ENCODE measurements at places on chromosomes 6 and 20.
A peak's percentile ranks its signal among the peaks of the same experiment; 100 is the strongest.

DNA sequence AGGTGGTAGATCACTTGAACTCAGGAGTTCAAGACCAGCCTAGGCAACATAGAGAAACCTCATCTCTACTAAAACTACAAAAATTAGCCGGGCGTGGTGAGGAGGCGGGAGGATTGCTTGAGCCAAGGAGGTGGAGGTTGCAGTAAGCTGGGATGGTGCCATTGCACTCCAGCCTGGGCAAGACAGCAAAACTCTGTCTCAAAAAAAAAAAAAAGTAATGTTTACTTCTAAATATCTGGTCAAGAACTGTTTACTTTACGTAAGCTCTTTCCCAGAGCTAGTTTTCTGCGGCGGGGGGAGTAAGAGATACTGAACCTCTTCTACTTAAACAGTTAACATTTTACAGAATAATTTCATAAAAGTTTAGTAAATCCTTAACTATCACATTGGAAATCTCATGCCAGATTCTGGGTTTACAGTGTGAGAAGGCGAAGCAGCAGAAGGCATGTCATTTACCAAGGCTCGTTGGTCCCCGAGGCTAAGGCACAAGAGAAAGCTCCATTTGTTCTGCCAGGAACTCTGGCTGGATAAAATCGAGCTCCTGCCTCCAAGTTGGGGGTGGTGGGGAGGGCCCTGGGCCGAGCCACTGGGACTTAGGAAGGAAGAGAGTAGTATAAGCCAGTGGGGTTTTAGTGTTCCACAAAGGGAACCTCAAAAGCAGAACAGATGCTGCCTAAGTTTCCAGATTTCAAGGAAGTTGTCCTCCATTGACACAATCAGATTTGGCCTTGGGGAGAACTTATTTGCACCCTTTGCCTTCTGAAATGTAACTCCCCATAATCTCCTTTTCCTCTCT lies 41.7 kb downstream of the ARFGEF2 start:
- no peak for DNase-seq

DNA sequence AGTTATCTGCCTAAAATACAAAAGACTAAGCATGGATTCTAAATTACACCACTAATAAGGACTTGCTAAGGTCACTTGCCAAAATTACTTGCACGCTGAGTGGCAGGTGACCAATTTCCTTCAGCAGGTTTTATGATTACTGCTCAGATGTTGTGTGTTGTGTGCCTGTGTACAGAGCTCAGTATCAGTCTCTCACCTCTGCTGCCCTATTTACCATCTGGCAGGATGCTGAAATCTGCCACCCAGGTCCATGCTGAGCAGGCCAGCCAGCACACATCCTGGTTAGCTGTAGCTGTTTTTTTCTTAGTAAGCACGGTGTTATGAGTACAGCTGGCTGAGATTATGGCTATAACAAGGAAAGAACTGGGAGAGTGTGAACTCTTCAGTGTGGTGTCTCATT lies 34.0 kb downstream of the ELOVL4 start:
- DNase-seq = no peak

DNA sequence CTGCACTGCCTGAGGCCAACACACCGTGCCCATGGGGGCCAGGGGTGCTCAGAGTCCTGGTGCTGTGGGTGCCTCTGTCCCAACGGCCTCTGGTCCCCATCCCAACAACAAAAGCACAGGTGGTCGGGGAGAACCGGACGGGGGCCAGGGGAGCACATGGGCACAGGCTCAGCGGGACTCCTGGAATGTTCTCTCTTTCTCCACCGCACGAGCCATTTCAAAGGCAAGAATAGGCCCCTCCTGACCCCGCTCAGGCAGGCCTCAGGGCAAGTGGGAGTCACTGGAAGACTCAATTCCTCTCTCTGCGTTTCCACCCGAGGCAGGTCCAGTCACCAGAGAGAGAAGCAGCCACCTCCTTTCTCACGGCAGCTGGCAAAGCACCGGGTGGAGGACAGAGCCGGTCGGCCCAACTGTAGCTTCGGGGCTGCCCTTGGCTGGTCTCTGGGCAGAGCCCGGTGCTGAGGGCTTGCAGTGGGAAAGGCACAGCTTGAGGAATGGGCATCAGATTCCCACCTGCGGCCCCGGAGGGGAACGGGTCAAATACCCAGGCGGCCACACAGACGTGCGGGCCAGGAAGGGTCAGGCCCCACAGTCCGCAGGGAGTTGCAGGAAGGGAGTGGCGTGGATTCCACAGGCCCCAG lies 55.2 kb downstream of the KCNQ2 start:
- DNase-seq = no peak

- DNase-seq = no peak
Observed at GRCh38 chr20:50516180-50516934, 6.2 kb downstream of the PTPN1 start.

DNA sequence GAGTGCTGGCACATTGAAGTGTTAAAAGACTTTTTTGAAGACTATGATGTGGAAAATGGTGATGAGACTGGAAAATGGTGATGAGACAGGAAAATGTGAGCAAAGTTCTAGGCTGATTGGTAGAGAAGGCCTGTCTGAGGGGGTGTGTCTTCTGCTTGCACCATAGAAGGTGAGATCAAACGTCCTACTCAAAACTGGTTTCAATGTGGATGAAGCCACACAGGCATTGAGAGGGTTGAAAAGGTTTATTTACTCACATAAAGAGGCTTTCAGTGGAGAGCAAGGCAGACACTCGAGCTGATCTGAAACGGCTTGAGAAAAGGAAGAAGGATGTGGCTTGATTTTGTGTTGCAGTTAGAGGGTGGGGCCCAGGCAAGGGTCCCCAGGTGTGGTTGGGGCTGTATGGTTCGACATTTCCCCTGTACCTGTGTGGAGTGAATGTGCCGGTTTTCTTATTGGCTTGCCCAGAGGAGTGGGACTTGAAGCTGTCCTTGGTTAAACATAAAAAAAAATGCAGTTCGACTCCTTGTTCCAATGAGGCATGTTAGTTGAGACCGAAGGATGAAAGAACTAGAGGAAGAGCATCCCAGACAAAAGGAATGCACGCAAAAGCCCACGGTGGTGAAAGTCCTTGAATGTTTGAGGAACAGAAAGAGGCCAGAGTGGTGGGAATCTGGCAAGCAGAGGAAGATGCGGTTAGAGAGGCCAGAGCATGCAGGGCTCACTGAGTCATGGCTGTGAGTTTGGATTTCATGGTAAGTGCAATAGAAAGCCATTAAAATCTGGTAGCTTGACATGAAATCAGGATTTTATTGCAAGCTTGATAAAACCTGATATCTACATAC lies 172.3 kb downstream of the EPM2A start:
- DNase-seq = no peak

DNA sequence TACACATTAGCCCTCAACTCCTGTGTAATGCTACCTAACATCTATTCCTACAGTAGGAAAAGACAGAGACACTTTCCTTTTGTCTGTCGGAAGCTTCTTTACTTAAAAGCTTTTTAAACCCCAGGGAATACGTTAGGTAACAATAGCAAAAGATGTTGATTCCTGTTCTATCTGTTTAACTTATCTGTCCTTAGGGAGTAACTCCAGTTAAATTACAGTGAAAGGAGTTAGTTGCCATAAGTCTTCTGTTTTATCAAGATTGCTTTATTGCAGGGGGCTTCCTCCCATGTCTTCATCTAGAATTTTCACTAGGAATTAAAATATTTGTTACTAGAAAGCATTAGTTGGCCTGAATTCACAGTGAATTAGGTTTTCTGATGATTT lies 26.2 kb downstream of the TOP1 start:
- DNase-seq = no peak

DNA sequence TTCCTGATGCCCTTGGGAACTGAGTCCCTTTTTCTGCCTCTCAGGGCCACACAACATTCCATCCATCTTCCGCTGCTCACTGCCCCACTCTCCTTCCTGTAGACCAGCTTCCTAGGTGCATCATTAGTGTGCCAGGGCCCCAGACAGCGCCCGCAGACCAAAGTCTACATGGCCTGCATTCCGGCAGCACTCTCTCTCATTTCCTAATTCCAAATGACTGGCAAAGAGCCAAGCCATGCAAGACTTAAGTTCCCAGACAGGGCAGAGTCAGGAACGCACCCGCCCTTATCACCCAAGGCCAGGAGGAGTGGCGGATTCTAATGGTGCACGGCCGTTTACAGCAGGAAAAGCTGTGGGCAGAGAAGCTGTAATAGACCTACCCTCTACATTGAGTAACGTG lies 159.8 kb upstream of the ARID1B start:
- DNase-seq = no peak

DNA sequence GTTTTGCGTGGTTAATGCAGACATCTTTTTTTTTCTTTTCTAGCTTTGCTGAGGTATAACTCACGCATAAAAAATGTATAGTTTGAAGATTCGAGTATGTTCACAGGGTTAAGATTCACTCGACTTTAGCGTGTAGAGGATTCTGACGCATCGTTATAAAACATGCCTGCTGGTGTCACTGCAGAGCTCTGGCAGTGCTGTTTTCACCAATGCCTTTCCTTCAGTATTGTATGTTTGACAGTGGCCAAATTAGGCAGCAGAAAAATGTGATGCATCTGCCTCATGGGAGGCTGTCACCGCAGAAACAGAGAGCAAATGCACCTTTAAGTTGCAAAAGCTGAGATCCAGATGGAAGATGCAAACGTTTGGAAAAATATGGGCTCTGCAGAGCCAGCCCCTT lies 18.0 kb upstream of the SIRPB2 start:
- peak; percentile 22 for DNase-seq

DNA sequence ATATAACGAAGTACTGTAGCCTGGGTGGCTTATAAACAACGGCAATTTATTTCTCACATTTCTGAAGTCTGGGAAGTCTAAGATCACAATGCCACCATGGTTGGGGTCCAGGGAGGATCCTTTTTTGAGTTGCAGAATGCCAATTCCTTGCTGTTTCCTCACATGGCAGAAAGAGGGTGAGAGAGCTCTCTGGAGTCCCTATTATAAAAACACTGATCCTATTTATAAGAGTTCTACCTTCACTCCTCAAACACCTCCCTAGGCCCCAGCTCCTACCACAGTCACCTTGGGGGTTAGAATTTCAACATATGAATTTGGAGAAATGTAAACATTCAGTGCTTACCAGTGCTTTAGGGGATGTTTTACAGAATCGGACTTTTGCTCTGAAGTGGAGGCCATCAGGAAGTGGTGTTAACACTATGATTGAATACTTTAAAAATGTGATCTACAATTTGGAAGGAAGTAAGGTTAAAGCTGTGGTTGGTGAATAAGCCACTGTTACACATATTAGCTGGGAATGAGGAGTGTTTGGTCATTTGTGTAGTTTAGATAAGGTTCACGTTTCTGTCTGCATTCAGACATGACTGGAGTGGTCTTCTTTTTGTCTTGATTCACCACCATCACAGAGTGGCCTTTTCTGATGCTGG lies 79.9 kb upstream of the SPTLC3 start:
- no peak for DNase-seq

DNA sequence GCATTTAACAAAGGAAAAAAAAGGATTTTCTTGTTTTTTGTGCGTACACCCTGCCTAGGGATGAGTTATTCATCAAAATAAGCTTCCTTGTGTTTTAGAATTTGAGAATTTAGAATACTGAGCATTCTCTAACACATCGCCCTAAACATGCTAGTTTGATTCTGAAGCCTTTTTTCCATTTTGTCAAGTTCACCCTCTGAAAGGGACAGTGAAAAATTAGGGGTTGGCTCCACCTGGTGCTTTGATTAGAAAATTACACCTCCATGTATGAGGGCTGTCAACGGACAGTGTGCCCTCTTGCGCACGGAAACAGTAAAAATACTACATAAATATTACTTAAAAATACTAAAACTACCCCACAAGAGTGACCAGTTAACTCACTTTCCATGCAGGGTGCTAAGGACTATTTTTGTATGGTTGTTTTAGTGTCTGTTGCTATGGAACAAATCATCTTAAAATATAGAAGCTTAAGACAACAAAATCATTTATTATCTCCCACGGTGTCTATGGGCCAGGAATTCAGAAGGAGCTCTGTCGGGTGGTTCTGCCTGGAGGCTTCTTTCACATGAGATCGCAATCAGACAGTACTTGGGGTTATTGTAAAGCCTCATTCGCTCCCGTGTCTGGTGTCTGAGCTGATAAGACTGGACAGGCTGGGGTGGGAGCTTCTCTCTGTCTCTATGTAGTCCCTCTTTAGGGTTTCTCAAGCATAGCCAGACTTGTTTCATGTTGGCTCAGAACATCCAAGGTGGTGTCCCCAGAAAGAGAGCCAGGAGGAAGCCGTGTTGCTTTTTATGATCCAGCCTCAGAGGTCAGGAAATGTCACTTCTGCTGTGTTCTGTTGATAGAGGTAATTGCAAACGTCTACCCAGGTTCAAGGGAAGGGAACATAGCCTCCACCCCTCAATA lies 41.1 kb upstream of the TMEM170B start:
- peak; percentile 74 for DNase-seq

DNA sequence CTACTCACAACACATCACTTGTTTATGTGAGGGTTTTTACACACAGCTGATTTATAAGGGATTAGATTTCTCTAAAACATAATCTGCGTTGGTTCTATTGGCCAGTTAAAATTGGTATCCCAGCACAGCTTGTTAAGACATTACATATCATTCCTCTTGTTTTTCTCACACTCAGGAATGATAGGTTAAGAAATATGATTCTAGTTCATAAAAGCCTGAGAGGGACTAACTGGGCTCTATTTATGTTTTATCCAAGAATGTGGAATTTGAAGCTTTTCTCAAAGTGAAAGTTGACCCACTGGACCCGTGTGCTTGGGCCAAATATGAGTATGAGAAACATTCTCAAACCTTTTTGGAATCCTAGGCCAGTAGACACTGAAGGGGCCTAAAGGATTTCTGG lies 117.3 kb downstream of the TMEM170B start:
- DNase-seq = no peak

- peak; percentile 35 for DNase-seq
Observed at GRCh38 chr6:80003826-80004172, 650 bp upstream of the TTK start.

DNA sequence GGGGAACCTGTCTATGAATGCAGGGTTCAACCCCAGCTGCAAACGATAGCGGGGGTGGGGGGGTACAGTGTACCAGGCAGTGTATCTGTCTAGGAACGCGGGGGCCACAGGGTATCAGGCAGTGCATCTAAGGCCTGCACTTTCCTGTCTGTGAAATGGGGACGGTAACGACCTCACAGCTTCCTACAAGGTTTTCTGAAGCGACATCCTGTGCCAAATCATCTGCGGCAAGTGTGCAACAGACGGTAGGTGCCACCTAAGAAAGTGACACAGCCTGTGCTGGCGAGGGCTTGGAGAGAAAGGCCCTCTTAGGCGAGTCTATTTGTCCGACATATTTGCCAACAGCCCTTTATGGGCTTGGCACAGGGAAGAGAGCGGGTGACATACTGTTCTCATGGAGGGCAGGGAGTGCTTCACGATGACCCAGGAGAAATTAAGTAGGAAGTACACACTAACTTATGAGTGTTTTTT lies 3.8 kb downstream of the DIDO1 start:
- DNase-seq = peak; percentile 65

GRCh38 chr6:118317581-118318563 lies 230.2 kb upstream of the PLN start:
- no peak for DNase-seq

- DNase-seq = no peak
Observed at GRCh38 chr20:11047559-11047958, 373.8 kb upstream of the JAG1 start.

- DNase-seq = no peak
Observed at GRCh38 chr20:44571362-44571988, 10.9 kb upstream of the PKIG start.

- DNase-seq = no peak
Observed at GRCh38 chr6:104521176-104521575, 338.5 kb downstream of the HACE1 start.

GRCh38 chr20:7497985-7498384 lies 442.3 kb downstream of the HAO1 start:
- DNase-seq = no peak
